ENCODE measurements at places on chromosomes 6 and 20.

GRCh38 chr20:20744170-20744725 lies 31.8 kb upstream of the RALGAPA2 start:
- DNase-seq = no peak

- no peak for DNase-seq
Measured at GRCh38 chr20:18705490-18705889, 108.1 kb upstream of the SCP2D1 start.

- no peak for DNase-seq
Measured at GRCh38 chr6:111606620-111607115, 990 bp upstream of the TRAF3IP2 start.

GRCh38 chr6:21263531-21264287 lies 329.8 kb upstream of the SOX4 start:
- no peak for DNase-seq

DNA sequence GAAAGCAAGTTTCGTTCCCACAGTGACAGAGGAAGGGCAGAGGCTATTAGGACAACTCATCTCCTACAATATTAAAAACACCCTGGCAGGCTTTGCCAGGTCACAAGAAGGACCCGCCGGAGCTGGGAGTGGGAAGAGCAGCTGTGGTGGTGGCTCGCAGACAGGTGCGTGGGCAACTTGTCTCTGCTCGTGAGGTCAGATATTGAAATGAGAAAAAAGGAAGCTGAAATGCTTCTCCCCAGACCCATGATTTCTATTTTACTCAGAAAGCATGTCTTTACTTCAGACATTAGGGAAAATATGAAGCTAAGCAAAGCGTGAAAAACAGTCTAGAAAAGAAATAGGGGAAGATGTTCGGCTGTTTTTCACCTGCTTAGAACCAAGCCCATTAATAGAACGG lies 166.3 kb upstream of the EEF1E1 start:
- DNase-seq = no peak

GRCh38 chr6:43933148-43933885 lies 163.3 kb downstream of the VEGFA start:
- DNase-seq = no peak

DNA sequence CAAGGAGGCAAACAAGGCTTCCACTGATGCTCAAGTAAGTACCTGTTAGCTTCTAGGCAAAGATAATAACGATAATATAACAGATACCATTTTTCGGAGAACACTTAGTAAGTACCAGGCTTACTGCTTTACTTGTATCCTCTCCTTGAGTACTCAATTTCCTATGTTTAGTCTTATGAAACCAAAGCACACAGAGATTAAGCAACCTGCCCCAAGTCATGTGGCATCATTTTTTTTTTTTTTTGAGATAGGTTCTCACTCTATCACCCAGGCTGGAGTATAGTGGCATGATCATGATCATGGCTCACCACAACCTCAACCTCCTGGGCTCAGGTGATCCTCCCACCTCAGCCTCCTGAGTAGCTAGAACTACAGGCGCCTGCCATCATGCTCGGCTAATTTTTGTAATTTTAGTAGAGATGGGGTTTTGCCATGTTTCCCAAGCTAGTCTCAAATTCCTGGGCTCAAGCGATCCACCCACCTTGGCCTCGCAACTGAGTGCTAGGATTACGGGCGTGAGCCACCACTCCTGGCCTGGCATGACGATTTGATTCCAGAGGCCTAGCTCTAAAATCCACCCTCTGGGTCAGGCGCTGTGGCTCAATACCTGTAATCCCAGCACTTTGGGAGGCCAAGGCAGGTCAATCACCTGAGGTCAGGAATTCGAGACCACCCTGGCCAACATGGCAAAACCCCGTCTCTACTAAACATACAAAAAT lies 14.0 kb downstream of the SPAG4 start:
- DNase-seq = no peak

- DNase-seq = no peak
Measured at GRCh38 chr20:19129306-19129705, 83.1 kb upstream of the SLC24A3 start.

DNA sequence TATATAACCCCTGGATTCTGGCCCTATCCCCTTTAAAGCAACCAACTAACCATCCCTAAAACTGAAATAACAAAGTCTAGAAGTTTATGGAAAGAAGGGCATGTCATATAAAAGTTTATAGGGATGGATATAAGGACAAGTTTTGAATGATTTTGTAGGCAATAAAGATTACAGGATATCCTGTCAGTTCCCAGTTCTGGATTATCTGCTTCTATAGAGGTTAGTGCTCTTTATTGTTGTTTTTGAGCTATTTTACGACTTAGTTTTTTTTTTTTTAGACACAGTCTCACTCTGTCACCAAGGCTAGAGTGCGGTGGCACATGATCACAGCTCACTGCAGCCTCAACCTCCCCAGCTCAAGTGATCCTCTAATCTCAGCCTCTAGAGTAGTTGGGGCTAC lies 48.3 kb downstream of the ZFP64 start:
- no peak for DNase-seq

GRCh38 chr20:43752051-43752360 lies 25.2 kb upstream of the GTSF1L start:
- no peak for DNase-seq

DNA sequence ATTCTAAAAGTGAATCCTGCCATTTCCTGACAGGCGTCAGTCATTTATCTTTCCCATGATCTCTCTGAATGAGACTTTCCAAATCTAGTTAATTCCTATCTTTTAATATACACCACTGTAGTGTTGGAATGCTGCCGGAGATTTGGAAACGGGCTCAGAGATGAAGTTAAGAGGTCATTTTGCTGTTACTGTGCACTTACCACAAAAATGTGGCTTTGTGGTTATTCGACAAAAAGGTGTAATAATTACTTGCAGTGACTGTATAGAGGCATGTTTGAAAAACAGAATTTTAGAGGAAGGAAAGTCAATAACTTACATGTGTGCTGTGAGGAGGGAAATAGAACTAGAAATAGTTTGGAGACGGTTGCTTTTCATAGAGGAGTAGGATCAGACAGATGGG lies 460.2 kb upstream of the BTBD3 start:
- DNase-seq = no peak

GRCh38 chr6:131937226-131937625 lies 13.9 kb downstream of the CCN2 start:
- no peak for DNase-seq

DNA sequence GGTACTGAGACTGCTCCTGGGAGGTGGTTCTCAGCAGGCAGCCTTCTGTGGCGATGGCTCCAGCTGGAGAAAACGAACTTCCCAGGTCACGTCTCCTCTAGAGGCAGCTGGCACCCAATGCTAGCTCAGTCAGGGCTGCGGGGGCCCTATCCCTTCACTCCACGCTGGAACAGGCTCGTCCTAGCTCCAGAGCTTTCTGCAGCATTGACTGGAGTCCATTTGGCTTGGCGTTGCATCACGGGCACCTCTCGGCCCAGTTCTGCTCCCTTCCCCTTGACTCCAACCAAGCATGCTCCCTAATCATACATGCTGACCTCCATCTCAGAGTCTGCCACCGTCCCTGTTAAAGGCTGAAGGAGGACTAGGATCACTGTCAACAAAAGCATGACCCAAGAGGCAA lies 5.9 kb upstream of the IRF4 start:
- no peak for DNase-seq

GRCh38 chr20:2872459-2873009 lies 747 bp upstream of the PTPRA start:
- peak; percentile 71 for DNase-seq

- no peak for DNase-seq
Measured at GRCh38 chr20:18101125-18101810, 36.4 kb upstream of the KAT14 start.

DNA sequence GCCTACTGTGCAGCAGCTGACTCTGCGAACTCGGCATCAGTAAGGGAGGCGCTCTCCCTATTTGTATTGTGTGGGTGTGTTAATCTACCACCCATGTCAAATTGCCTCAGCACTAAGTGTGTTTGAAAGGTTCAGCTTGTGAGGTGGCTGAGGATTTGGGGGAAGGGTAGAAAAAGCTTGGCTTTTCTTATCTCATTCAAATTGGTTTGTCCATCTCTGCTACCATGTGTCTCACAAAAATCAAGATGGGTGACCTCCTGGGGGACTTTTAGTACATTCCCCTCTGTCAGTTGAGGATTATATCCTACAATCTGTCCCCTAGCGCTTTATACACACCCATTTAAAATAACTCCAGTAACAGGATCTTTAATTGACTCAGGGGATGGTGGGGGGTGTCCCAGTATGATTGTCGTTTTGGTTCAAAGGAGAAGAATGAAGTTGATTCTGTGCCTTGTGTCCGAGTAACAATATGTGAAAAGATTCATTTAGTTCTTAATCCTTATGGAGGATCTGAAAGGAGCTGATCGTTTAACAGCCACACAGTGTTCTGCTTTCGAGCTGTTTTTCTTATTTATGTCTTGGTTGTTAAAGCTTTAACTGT lies 609.6 kb downstream of the PKHD1 start:
- DNase-seq = no peak

DNA sequence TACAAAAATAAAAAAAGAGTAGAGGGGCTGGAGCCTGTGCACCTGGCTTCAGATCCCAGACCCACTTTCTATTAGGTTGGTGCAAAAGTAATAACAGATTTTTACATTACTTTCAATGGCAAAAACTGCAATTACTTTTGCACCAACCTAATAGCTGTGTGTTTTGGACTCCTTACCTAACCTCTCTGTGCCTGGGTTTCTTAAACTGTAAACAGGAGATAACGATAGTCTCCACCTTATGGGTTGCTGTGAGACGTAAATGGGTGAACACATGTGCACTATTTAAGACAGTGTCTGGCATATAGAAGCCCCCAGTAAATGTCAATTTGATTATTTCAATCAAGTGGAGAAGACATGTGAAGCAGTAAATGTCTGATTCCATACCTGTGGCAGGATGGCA lies 89.7 kb downstream of the TFAP2C start:
- no peak for DNase-seq

GRCh38 chr20:3404402-3404801 lies 3.1 kb downstream of the DNAAF9 start:
- no peak for DNase-seq

DNA sequence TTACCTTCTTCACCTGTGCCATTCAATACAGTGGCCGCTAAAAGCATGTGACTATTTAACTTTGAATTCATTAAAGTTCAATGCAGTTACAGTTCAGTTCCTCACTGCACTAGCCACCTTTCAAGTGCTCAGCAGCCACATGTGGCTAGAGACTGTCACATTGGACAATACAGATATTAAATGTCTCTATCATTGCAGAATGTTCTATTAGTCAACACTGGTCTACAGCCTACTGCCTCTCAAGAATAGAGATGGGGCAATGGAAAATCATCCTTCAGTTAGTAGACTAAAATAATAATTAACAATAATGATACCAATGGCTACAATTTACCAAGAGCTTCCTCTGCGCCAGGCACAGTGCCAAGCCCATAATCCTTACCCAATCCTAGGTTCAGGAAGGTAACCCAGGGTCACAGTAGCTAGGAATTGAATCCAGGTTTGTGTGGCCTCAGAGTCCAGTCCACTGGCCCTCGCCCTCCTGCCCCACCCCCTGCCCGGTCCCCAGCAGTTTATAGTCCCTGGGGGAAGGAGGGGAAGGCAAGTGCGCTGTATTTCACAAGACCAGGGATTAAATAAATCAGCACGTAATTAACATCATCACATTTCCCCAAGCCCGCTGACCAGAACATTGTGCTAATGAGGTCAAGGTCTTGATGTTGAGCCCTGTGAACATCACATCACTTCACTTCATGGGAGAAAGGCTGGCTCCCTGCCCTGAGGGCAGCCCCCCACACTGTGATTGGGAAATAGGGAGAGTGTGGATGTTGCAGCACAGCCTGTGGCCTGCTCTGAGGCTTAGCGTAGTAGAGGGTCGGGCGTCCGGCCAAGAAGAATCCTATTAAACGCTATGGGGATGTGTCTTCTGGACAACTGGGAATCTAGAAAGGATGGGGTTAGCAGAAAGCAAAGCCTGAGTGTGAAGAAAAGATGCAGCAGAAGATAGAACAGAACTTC lies 147.2 kb downstream of the VEGFA start:
- DNase-seq = no peak

GRCh38 chr6:6709106-6709505 lies 120.6 kb downstream of the LY86 start:
- DNase-seq = no peak

GRCh38 chr6:93124006-93124632 lies 295.2 kb downstream of the EPHA7 start:
- no peak for DNase-seq

DNA sequence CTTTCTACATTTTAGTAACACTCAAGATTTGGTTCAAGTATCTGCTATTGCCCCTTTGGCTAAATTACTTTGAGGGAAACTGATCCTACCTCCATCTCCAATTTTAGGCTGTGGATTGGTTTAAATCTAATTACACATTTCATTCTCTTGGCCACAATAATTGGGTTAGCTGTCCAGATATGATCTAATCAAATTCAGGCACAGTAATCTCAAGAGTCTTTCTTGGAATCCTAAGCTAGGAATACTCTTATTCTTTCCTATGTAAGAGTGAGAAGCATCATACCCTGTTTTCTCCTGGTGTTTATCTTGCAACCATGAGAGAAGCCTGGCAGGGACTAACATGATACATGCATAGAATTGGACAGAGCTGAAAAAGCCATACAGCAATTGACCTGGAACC lies 300.4 kb upstream of the MARCKS start:
- no peak for DNase-seq

DNA sequence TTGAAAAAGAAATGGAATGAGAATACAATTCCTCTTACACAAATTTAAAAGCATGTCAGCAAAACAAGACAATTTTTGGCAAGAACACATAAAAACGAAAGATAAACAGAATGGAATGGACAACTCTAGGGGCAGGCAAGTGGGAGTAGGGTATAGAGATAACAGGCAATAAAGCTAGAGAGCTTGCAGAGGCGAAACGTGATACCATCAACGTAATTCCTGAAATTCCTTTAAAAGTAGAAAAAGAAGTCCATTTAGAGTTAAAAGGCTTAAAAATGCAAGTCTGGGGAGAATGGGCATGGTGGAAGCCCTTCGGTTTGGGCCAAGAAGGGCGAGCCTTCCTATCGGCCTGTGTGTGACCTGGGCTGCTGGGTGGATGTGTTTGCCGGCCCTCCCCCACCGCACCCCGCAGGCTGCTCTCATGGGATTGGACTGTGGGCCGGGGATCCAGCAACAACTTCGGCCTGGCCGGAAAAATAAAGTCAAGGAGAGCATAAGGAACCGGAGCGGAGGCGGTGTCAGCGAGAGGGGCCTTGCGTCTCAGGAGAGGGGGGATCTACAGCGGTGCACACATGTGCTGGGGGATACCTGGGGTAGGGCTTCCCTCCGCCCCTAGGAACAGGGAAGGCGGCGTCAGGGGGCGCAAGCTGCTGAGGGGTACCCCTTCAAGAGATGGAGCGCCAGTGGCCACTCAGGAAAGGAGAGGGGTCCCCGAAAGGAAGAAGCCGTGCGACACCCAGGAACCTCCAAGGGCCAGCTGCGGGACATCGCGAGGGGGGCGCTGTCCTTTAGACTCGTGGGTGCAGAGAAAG lies 4.1 kb downstream of the TMEM239 start:
- no peak for DNase-seq

All from stimulated activated CD4-positive, alpha-beta T cell treated with anti-CD3 and anti-CD28 coated beads, Interleukin-2, amount 100 ng/mL, for 4 hours (primary cell).